ENCODE measurements at places on chromosomes 4 and X.

GRCh38 chr4:8197521-8197920 is 1.6 kb upstream of the SH3TC1 start:
- no peak for DNase-seq

DNA sequence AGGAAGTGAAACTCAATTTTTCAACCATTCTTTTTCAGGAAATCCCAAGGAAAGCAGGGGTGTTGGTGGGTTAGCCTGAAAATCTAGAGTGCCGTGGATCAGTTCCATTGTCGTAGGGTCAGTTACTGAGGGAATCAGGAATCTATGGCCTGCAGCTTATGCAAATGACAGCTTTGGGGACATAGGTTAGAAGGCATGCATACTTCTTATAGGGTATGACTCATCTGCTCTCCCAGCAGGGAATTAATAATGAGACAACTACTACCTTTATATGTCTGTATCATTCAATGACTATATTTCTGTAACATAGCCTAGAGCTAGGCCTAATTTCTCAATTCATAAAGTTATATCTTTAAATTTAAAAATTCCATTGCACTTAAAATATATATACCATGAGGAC is 36.6 kb downstream of the ZNF41 start:
- no peak for DNase-seq

DNA sequence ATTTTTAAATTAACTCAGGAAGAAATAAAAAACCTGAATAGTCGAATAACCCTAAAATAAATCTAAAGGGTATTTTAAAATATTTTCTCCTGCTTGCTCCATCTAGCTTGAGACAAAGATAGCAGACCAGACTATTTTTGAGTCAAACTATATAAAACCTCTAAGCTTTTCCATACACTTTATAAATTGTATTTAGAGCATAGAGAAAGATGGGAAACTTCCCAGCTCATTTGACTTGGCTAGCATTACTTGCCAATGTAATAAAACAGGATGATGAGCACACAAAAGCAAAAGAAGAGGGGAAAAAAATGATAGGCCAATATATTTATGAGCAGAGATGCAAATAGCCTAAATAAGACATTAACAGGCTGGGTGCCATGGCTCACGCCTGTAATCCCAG is 117.1 kb downstream of the ANAPC4 start:
- no peak for DNase-seq

DNA sequence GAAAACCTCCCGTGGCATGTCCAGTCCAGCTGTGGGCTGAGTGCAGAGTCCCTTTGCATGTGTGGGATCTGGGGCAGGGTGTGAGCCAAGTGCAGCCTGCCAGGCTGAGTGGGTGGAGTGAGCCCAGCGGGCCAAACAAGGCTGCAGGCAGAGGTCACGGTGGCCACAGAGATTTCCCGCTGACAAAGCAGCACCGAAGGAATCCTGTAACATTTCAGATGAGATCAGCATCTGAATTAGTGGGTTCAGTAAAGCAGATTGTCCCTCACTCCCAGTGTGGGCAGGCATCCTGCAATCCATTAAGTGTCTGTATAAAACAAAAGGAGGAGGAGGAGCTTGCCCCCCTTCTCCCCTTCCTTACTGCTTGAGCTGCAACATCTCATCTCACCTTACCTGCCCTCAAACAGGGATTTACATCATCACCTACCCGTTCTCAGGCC is 324.4 kb downstream of the FAT4 start:
- DNase-seq: no peak

- DNase-seq: no peak
Observed at GRCh38 chr4:156021298-156021697, 67.6 kb upstream of the CTSO start.

DNA sequence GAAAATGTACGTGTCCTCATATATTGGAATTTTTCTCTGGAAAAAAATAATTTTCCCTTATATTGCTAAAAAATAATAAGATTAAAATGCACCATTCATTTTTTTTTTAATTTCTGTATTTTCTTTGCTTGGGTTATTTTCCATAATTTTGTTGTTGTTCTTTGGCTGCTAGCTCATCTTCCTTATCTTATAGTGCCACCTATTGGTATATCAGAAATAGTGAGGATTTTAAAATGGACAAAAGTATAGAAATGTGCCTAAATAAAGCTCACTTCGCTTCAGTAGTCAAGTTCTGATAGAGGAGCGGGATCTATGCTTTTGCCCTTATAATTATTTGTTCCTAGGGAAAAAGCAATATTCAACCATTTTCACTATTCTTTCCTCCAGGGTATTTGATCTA is 134.8 kb downstream of the NAP1L3 start:
- no peak for DNase-seq

GRCh38 chrX:24117258-24117657 is 32.3 kb upstream of the ZFX start:
- no peak for DNase-seq

GRCh38 chrX:115236560-115236959 is 2.7 kb upstream of the LRCH2 start:
- DNase-seq: no peak

GRCh38 chrX:74923942-74924448 is 1.3 kb downstream of the NEXMIF start:
- peak; percentile 42 for DNase-seq

- DNase-seq: no peak
Observed at GRCh38 chrX:11566173-11566572, 99.5 kb downstream of the ARHGAP6 start.

DNA sequence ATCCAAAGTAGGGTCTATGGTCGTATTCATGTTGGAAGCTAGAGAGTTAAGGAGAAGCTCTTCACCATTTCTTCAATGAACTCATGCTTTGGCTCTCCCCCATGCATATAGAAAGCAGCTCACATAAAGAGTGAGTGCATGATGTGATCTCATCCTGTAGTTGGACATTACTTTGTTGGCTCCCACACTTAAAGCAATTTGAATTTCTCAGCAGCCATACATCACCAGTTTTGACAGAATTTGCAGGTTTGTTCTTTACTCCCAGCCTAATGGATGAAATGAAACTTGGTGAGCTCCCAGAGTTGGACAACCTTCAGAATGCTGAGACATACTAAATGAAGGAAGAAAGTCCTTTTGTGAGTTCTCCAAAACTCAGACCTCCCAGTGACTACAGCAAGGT is 613.5 kb downstream of the IQCM start:
- no peak for DNase-seq

- DNase-seq: no peak
Observed at GRCh38 chrX:97728215-97728614, 844.5 kb downstream of the RPA4 start.

GRCh38 chrX:107324493-107325310 is 118.3 kb downstream of the DNAAF6 start:
- no peak for DNase-seq
